ENCODE measurements at places on chromosomes 4 and X.

DNA sequence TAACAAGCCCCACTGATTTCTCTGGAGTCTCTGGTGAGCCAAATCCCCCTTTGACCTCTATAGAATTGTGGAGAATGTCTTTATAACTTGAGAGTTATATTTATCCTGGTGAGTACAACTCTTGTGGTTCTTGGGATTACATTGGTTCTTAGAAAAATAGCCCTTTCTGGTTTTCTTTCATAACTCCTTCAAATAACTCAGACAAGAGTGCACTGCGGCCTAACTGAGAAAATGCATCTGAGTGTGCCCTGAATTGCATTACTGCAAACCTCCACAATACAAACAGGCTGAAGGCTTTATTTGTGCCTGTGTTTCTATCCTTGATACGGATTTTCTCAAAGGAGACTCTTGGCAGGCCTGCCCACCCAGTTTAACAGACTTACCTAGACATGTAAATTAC, 2.7 kb downstream of the BEX3 start:
- DNase-seq, result no peak

DNA sequence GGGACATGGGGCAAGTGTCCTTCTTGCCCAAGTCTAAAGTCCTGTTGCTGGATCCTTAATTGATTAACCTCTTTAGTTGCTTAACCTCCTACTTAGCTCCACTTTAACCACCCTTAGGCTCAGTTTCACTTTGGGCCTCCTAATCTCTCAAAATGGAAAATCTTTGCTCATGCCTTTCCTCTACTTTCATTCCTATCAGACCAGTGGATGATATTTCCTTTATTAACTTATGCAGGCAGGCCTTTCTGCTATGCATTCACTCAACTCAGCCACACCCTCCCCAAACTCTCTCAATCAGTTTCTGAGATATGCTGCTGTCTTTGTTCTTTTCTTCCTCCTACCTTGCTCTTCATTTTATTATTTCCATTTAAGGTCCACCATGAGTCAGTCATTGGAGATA, 14.4 kb upstream of the ARSJ start:
- no peak for DNase-seq

- no peak for DNase-seq
Measured at GRCh38 chr4:145496292-145496691, 14.6 kb downstream of the SMAD1 start.

GRCh38 chrX:13082206-13083065, 38.0 kb upstream of the FAM9C start:
- DNase-seq, result no peak

- DNase-seq, result no peak
Measured at GRCh38 chr4:147901916-147902315, 170.0 kb downstream of the ARHGAP10 start.

DNA sequence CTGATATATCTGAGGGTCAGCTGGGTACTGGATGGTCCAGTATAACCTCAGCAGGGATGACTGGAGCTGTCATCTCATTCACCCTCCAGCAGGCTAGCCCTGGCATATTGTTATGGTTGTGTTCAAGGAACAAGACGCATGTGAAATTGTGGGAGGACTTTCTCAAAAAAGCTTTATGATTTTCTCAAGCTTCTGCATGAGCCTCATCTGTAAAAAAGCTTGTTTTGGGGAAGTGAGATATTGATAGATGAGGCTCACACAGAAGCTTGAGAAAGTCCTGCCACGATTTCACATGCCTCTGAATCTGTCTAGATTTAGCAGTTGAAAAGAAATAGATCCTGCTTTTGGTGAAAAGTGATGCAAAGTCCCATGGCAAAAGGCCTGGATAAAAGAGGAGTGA, 93.4 kb downstream of the SPCS3 start:
- no peak for DNase-seq

DNA sequence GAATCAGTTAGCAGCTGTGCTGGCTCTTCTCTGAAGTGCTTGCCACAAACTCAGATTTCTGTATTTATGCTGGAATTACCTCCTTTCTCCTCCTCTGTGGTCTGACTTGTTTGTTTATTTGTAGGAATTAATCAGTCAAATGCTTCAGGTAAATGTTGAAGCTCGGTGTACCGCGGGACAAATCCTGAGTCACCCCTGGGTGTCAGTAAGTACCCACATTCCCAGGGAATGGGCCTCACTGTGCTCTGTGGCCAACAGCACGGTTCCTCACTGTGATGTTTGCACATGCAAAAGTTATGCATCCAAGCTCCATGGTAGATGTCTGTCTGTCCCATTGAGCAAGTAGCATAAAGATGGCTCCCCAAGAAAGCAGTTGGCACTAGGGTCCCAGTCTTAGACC, 169.9 kb downstream of the DCLK2 start:
- no peak for DNase-seq

DNA sequence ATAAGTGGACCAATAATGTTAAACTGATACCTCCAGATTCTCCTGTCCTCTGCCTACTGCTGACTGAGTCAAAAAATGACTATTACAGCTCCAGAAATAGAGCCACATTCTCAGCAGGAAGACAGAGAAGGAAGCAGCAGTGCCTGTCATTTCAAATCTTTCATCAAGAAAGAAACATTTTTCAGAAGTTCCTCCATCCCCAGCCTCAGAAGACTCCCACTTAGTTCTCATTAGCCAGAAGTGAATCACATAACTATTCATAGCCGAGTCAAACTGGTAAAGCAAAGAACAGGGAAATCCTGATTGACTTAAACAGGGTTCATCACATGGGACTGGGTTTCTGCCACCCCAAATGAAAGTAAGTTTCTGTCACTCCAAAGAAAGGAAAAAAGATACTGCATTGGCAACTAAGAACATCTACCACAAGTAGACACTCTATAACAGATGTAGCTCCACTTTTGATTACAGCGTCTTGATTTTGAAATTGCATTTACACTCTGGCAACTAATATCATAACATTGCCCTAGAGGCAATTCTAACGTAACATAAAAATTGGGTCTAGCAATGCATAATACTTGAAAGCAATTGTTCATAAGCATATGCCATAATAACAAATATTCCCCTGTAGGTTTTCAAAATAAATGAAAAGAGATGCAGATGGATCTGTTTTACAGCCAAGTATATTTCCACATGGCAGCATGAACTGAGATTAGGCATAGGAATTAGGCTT, 599.8 kb downstream of the GALNTL6 start:
- DNase-seq, result no peak

GRCh38 chr4:174554231-174554728, 32.0 kb upstream of the HPGD start:
- no peak for DNase-seq

DNA sequence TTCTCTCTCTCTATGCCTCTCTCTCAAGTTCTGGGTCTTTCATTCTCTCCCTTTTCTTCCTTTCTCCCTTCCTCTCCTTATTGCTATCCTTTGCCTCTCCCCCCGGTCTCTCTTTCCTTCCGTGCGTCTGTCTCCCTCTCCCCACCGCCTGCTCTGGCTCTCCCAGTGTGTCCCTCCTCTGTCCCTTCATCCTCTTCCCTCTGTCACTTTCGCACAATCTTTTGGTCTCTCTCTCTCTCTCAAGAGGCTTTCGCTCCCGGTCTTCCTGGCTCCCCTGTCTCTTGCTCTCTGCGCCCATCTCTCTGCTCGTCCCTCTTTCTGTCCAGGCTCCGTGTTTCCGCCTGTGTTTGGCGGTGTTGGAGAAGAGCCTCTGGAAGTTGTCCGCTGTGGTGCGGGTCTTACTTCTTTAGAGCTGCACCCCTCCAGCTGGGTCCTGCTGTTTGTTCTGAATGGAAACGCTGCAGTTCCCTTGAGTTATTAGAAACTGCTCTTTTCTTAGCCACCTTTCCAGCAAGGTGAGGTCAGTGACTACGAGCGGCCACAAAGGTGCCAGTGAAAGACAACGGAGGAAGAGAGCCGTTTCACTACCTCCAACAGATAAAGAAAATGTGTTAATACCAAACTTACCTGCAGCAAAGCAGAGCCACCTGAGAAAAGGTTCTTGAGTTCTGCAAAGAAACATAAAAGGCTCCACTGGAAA, 1.1 kb downstream of the BMPR1B start:
- DNase-seq, result no peak

DNA sequence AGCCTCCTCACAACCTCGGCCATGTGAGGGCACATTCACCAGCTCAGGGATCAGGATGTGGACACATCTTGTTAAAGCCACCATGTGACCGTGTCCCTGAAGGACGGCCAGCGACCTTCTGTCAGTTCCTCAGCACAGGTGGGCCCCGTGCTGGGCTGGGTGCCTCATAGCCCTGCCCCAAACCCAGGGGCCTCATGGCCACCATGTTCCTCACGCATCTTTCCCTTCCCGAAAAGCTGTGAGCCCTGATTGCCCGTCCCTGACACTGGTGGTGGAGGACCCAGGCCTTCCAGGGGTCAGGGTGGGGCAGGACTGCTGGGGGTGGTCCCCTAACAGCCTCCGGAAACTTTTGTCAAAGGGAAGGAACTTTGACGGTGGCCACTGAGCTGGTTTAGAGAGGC, 60.1 kb upstream of the ADRA2C start:
- DNase-seq, result no peak

DNA sequence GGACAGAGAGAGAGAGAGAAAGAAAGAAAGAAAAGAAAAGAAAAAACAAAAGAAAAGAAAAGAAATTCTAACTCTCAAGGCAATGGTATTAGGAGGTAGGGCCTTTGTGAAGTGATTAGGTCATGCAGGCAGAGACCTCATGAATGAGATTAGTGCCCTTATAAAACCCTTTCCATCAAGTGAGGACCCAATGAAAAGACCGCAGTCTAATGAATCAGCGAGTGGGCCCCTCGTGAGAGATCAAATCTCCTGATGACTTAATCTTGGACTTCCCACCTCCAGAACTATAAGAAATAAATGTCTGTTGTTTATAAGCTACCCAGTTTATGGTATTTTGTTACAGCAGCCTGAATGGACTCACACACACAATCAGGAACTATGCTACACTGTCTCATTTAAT, 16.9 kb downstream of the AASDH start:
- no peak for DNase-seq

GRCh38 chr4:159268607-159269006, 165.7 kb downstream of the RAPGEF2 start:
- DNase-seq, result no peak

DNA sequence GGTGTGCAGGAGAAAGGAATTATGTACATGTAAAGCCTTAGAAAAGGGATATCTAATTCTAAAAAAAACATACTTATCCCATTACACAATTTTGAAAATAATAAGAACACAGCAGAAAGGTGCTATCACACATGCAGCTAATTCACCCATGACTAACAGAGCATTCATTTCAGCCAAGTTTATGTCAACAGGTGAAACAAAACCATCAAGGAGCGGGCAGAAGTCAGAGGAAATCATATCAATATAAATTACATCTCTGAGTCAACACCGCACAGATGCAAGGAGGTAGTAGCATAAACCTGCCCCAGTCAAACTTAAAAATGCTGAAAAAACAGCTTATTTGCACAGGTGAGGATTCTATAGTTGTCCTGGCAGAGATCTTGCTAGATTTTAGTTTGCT, 197.9 kb downstream of the PRDM5 start:
- DNase-seq, result no peak

DNA sequence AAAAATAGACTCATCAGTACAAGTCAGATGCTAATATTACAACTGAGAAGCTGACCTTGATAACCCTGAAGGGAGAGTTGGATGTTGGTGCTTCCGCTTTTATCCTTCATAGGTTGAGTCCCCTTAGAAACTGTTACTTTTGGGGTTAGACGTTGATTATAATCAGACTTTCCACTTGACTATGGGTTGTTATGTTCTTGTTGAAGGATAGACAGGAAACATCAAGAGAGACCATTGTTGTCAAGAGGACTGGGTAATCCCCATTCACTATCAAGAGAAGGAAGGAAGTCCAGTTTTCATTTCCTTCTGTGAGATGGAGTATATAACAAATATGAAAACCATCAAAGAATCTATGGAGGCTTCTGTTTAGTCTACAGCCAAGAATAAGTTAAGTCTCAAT, 229.9 kb upstream of the AFF2 start:
- DNase-seq, result no peak

DNA sequence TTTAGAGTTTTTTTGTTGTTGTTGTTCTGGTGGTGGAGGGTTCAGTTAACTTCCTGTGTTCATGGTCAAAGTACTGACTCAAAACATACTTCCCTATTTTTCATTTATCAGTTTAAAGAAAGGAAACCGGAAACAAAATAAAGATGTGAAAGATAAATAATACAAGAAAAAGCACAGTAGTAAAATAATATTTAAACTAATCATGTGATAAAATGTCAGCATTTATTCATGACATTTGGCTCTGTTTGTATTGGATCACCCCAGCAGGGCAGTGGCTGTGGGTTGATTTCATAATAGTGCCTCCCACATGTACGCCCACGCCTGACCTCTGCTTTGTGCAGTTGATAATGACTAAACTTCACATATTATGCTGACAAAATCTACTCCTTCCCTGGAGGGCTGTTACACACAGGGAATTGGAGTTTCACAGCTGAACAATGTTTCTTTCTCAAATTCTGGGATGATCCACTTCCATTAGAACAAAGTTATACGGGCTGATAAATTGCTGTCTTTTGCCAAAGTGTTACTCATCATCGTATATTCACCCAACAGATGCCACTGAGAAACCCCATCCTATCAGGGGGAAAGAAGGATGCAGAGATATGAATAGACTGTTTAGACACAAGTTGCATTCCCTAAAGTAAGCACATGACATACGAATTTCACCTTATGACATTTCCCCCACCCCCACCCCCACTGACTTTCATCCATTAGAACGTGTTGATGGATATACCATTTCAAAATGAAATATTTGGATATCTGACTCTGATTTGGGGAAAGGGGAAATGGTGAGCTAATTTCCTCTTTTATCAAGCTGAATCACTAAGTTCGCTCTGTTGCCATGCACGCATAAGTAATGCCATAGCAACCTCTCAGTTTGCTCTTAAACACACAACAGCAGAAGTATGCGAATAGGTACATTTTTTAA, 48.3 kb downstream of the AMELX start:
- no peak for DNase-seq

DNA sequence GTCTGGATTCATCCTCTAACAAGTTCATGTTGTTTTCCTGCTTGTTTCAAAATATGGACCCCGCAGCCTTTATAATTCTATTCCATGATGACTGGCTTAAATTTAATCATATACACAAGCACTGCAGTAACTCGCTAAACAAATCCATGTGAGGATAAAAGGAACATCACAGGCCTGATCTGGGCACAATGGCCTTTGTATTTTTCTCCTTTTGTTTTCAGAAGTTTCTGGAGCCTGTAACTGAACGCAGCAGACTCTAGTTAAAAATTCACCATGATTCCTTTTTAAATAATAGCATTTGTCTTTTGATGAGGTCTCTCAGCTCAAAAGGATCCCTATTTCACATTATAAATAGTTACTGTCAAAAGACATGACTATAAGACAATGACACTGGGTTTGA, 30.2 kb upstream of the TMEM184C start:
- no peak for DNase-seq

- no peak for DNase-seq
Measured at GRCh38 chr4:110292994-110293744, 94.8 kb upstream of the ELOVL6 start.

DNA sequence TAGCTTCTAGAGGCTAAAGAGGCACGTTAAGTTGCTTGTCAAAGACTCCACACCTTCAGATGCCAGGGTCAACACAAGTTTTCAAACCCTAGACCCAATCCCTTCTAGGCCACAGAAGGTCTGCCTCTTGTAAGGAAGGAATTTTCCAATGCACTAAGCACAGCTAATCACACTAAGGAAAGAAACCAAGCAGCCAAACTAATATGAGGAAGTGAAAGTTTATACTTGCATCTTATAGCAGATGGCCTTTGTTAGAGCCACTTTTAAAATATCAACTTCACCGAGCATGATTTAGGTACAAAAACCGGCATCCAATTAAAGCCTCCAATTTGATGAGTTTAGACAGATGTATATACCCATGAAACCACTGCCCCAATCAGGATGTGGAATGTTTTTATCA, 9.9 kb downstream of the FHL1 start:
- no peak for DNase-seq
